ENCODE measurements at places on chromosomes 12 and 14.

GRCh38 chr14:102603293-102603907 is 11.0 kb downstream of the RCOR1 start:
- H3K27ac ChIP-seq = no peak overlapping the region
- H3K4me3 ChIP-seq = no peak overlapping the region
- H3K27me3 ChIP-seq = no peaks in the 10 kb centered on the region

DNA sequence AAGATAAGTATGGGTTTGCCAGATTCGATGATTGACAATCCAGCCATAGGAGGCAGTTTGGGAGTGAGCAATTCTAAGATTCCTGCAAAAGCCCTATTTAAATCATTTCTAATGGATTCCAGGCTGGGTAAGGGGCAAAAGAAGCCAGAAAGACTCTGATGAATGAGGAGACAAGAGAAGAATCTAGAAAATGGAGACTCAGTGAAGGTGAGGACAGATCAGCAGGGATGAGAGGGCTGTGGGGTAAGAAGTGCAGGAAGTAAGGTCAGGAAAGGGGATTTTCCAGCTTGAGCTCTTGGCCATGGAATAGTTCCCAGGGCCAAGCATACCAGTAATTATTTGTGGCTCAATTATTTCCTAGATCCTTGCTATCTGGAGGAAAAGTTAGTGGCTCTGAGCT is 87.3 kb downstream of the TMX1 start:
- H3K27ac ChIP-seq = no peak overlapping the region
- H3K27me3 ChIP-seq = no peaks in the 10 kb centered on the region
- DNase-seq = no peak

GRCh38 chr14:91888641-91889476 is 21.5 kb upstream of the TC2N start:
- peaks cover 37% of the 10 kb centered on the region for H3K4me1 ChIP-seq
- DNase-seq = no peak
- H3K36me3 ChIP-seq = no peaks in the 10 kb centered on the region
- H3K27ac ChIP-seq = no peak overlapping the region
- no peaks in the 10 kb centered on the region for H3K27me3 ChIP-seq
- H3K4me3 ChIP-seq = no peak overlapping the region

DNA sequence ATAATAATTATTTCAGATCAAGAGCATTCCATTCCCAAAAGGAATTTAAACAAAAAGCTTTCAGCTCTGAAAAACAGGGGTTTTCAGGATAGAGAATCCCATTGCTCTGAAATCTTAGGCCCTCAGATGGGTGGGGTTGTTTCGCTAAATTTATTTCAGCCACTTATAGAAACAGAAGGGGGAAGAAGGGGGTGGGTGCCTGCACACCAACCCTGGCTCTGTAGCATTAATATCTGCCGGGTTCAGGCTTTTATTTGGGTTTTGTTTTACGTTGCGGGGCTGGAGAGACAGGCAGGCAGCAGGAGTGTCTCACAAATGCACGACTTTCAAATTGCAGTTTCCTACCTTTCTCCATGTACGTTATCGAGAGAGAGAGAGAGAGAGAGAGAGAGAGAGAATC is 12.5 kb upstream of the ZFP36L1 start:
- DNase-seq = no peak
- peaks cover 18% of the 10 kb centered on the region for H3K4me1 ChIP-seq
- H3K27me3 ChIP-seq = no peaks in the 10 kb centered on the region
- no peak overlapping the region for H3K27ac ChIP-seq

- no peaks in the 10 kb centered on the region for H3K27me3 ChIP-seq
- DNase-seq = no peak
- no peaks in the 10 kb centered on the region for H3K36me3 ChIP-seq
These were observed 531.4 kb downstream of the FUT8 start for GRCh38 chr14:65943916-65944410.

DNA sequence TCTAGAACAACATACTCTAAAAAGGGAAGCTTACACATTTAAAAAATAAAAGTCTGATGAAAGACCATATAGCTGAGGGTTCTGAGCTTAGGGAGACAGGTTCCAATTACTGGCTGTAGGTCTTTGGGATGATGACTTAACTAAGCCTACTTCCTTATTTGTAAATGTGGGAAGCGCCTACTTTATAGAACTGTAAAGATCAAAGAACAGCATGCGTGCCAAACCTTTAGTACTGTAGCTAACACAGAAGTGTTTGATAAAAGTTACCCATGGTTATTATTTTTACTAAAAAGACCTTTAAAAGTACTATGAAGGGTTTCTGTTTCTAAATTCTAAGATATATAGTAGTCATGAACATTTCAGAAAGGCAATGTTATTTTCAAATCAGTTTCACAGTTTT is 35.7 kb downstream of the STK38L start:
- no peak overlapping the region for H3K4me3 ChIP-seq
- H3K4me1 ChIP-seq = no peaks in the 10 kb centered on the region

Measured in naive thymus-derived CD4-positive, alpha-beta T cell (primary cell).